ENCODE measurements at places on chromosomes 6 and 20.

DNA sequence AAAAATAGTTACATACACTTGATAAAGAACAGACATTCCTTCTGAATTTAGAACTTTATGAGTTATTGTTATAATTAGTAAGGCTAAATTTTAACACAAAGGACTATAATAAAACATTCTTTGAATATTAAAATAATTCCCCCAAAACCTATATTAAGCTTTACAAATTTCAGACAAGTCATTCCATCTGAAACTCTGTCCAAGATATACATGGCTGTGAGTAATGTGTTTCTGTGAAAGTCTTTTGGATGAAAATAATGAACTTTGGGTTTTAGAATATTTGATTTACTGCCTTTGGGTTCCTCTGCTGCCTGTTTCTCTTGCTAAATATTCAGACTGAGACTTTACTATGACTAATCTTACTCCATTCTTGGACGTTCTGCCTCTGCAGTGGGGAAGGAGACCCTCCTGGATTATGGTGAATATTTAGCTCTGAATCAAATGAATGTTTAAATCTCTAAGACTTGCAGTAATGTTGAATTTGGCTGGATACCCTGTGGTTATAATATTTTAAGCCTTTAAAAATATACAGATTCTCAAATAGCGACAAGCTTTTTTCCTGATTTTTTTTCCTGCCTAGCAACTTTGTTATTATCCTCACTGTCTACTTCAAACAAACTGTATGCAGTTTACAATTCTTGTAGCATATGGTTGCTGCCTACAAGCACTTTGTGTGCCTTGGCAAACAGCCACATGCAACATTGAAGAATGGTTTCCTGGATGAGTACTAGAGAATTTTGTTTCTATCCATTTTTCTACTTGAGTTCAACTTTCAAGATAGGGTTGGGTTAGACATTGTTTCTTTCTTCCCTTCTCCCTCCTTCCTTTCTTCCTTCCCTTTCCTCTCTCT lies 51.4 kb downstream of the TXLNB start:
- H3K4me1 ChIP-seq, result no peaks in the 10 kb centered on the region
- H3K4me3 ChIP-seq, result no peak overlapping the region
- no peaks in the 10 kb centered on the region for H3K27me3 ChIP-seq

DNA sequence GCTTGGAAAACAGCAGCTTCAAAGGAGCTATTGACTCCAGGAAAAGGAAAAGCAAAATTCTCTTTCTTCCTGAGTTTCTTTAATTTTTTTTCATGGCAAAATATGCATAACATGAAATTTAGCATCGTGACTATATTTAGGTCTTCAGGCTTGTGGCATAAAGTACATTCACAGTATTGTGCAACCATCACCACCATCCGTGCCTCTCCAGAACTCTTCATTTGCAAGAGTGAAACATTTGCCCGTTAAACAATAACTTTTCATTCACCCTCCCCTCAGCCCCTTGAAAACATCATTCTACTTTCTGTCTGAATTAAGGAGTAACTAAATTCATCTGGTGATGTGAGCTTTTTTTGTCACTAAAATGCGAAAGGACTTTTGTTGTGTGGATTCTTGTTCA lies 251.7 kb downstream of the PHACTR1 start:
- H3K4me1 ChIP-seq, result peaks cover 6% of the 10 kb centered on the region
- no peak overlapping the region for H3K27ac ChIP-seq
- H3K27me3 ChIP-seq, result no peaks in the 10 kb centered on the region
- no peak for DNase-seq
- no peak overlapping the region for H3K4me3 ChIP-seq
- no peaks in the 10 kb centered on the region for H3K36me3 ChIP-seq

GRCh38 chr6:73139681-73140383 lies 85.5 kb downstream of the KHDC1L start:
- no peaks in the 10 kb centered on the region for H3K4me1 ChIP-seq
- no peaks in the 10 kb centered on the region for H3K27me3 ChIP-seq
- DNase-seq, result no peak
- H3K36me3 ChIP-seq, result no peaks in the 10 kb centered on the region
- no peak overlapping the region for H3K27ac ChIP-seq

- no peaks in the 10 kb centered on the region for H3K36me3 ChIP-seq
- no peak overlapping the region for H3K27ac ChIP-seq
- no peaks in the 10 kb centered on the region for H3K27me3 ChIP-seq
- no peak for DNase-seq
These were observed 395.3 kb downstream of the CD109 start for GRCh38 chr6:74091136-74091793.

- DNase-seq, result no peak
- H3K4me1 ChIP-seq, result no peaks in the 10 kb centered on the region
- no peaks in the 10 kb centered on the region for H3K36me3 ChIP-seq
- no peaks in the 10 kb centered on the region for H3K27me3 ChIP-seq
These were observed 47.7 kb upstream of the CST5 start for GRCh38 chr20:23926944-23927872.

DNA sequence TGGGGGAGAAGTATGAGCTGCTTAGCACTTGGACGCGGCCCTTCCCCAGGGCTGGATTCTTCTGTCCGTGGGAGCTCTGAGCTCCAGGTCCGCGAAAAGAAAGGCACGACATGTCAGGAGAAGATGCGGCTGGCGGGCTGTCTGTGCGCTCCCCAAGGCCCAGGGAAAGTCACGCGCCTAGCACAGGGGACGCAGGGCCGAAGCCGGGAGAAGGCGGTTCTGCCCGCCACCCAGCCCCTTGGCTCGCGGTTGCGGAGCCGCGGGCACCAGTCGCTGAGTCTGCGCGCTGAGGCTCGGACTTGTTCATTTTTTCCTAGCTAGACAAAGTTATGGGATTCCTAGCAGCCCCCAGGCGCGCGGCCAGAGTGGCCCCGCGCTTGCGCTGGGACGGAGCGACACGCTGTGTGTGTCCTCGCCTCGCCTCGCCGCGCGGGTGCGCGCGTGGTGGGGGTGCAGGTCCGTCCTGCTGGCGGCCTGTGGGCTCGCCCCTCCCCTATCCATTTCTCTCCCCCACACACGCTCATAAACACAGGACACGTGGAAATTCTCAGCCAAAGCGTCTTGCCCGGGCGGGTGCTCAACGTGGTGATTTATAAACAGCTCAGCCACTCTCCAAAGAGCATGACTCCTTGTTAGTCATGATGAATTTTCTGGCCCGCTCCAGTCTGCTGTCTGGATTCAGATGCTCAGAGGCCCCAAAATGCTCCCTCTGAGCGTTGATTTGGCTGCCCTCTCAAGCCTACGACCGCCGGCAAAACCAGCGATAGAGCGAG lies 1.9 kb upstream of the POU3F2 start:
- peaks cover 29% of the 10 kb centered on the region for H3K27me3 ChIP-seq
- peak; percentile 60 for DNase-seq
- peak overlapping the region; percentile 54 for H3K4me3 ChIP-seq
- H3K4me1 ChIP-seq, result peaks cover 12% of the 10 kb centered on the region

- DNase-seq, result no peak
- H3K27me3 ChIP-seq, result no peaks in the 10 kb centered on the region
- H3K4me1 ChIP-seq, result no peaks in the 10 kb centered on the region
- no peaks in the 10 kb centered on the region for H3K36me3 ChIP-seq
- peak overlapping the region; percentile 68 for H3K27ac ChIP-seq
These were observed 190.2 kb downstream of the TSHZ2 start for GRCh38 chr20:53162251-53162835.

GRCh38 chr6:24836109-24836508 lies 37.4 kb upstream of the ARMH2 start:
- no peak for DNase-seq
- no peaks in the 10 kb centered on the region for H3K36me3 ChIP-seq
- peaks cover 5% of the 10 kb centered on the region for H3K4me1 ChIP-seq
- no peak overlapping the region for H3K4me3 ChIP-seq

DNA sequence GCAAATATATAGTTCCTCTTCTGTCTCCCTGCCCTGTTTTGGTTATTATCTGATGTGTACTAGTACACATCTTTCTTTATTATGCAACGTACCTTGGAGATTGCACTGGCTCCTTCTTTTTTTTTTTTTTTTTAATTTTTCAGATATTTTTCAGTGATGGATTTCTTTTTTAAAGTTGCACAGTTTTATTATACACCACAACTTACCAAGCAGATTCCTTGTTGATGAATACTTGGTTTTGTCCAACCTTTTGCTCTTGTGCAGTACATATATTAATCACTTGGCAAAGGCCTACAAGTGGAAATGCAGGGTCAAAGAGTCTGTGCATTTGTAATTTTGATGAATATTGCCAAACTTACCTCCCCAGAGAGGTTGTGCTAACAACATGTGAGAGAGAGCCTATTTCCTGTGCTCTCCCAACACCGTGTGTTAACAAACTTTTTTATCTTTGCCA lies 50.1 kb upstream of the RNF24 start:
- peak overlapping the region; percentile 47 for H3K27ac ChIP-seq
- H3K36me3 ChIP-seq, result no peaks in the 10 kb centered on the region
- no peaks in the 10 kb centered on the region for H3K27me3 ChIP-seq
- DNase-seq, result no peak
- no peak overlapping the region for H3K4me3 ChIP-seq
- no peaks in the 10 kb centered on the region for H3K4me1 ChIP-seq

- H3K36me3 ChIP-seq, result no peaks in the 10 kb centered on the region
- no peak overlapping the region for H3K4me3 ChIP-seq
- H3K4me1 ChIP-seq, result peaks cover 21% of the 10 kb centered on the region
- no peak overlapping the region for H3K27ac ChIP-seq
- no peaks in the 10 kb centered on the region for H3K27me3 ChIP-seq
These were observed 148.5 kb downstream of the MRPL14 start for GRCh38 chr6:43978473-43979346.

- H3K27ac ChIP-seq, result no peak overlapping the region
- no peaks in the 10 kb centered on the region for H3K4me1 ChIP-seq
- H3K4me3 ChIP-seq, result no peak overlapping the region
These were observed 35.5 kb upstream of the NXT1 start for GRCh38 chr20:23315099-23315498.

- H3K4me1 ChIP-seq, result peaks cover 8% of the 10 kb centered on the region
- no peak for DNase-seq
- H3K4me3 ChIP-seq, result no peak overlapping the region
- no peaks in the 10 kb centered on the region for H3K27me3 ChIP-seq
- no peaks in the 10 kb centered on the region for H3K36me3 ChIP-seq
- no peak overlapping the region for H3K27ac ChIP-seq
These were observed 40.9 kb upstream of the GCM1 start for GRCh38 chr6:53189554-53189953.

DNA sequence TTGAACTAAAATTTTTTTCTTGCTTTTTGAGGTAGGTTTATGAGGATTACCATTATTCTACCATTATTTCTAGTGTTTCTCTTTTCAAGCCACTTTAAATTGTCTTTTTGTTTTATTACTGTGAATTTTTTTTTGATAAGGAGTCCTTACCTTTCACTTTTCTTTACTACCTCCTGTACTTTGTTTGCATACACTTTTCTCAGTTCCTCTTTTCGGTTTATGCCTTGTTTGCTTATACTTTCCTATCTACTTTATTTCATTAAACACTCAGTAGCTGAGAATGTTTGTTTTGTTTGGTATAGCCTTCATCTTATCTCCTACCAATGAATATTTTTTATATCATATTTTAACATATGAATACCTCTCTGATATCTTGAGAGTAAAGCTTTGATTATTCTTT lies 147.9 kb downstream of the TFAP2B start:
- no peaks in the 10 kb centered on the region for H3K4me1 ChIP-seq
- H3K36me3 ChIP-seq, result no peaks in the 10 kb centered on the region

DNA sequence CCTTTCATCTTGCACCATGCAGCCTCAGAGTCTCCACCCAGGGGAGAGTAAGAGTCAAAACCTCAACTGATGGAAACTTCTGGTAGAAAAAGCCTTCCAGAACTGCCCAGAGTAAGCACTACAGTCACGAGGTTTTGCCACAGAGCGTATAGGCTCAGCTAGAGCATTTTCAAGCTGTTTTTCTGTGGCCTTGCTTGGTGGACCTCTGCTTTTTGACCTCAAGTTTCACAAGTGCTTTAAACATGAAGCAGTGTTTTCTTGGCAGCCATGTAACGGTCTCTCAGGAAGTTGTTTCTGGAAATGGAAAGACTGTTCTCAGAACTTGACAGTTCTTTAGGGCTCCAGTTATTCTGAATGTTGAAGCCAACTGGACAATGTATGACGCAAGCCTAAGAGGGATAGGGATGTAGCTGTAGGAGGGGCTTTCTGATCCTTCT lies 146.5 kb downstream of the ZDHHC14 start:
- no peak for DNase-seq
- H3K36me3 ChIP-seq, result no peaks in the 10 kb centered on the region
- H3K27me3 ChIP-seq, result no peaks in the 10 kb centered on the region
- no peaks in the 10 kb centered on the region for H3K4me1 ChIP-seq
- H3K27ac ChIP-seq, result no peak overlapping the region
- H3K4me3 ChIP-seq, result no peak overlapping the region

- no peaks in the 10 kb centered on the region for H3K27me3 ChIP-seq
- no peaks in the 10 kb centered on the region for H3K4me1 ChIP-seq
- no peak overlapping the region for H3K27ac ChIP-seq
These were observed 30.2 kb upstream of the MPC1 start for GRCh38 chr6:166412911-166413384.

- H3K27me3 ChIP-seq, result no peaks in the 10 kb centered on the region
- no peak overlapping the region for H3K27ac ChIP-seq
- H3K4me3 ChIP-seq, result no peak overlapping the region
- no peaks in the 10 kb centered on the region for H3K4me1 ChIP-seq
These were observed 116.5 kb downstream of the SYNDIG1 start for GRCh38 chr20:24585796-24586522.

DNA sequence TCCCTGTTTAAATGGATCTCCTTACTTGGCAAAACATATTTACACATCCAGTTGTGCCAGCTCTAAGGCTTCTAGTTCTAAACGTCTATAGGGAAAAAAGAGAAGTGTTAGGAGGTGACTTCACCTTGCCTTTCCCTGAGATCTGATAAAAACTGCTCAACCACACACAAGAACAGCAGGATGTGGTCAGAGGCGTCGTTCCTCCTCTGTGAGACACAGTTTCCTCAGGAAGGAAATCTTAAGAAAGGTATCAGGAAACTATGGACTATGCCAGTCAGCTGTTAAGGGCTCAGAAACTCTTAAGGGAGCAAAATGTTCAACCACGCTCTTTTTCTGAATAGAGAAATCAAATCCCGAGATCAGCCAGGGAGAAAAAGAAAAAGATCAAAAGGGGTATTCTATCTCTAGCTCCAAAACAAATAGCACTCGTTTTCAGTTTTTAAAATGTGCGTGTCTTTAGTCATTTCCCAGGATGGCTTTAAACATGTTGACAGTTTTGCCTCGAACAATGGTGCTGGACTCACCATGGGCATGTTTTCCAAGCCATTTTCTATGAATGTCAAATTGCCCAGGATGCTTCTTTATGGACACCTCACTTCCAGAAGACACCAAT lies 154.5 kb downstream of the HACE1 start:
- no peak for DNase-seq
- H3K27ac ChIP-seq, result no peak overlapping the region
- H3K36me3 ChIP-seq, result no peaks in the 10 kb centered on the region

GRCh38 chr6:13538084-13538483 lies 36.3 kb upstream of the SIRT5 start:
- no peak overlapping the region for H3K27ac ChIP-seq
- no peaks in the 10 kb centered on the region for H3K36me3 ChIP-seq
- H3K27me3 ChIP-seq, result no peaks in the 10 kb centered on the region
- no peaks in the 10 kb centered on the region for H3K4me1 ChIP-seq
- DNase-seq, result no peak
- H3K4me3 ChIP-seq, result no peak overlapping the region

DNA sequence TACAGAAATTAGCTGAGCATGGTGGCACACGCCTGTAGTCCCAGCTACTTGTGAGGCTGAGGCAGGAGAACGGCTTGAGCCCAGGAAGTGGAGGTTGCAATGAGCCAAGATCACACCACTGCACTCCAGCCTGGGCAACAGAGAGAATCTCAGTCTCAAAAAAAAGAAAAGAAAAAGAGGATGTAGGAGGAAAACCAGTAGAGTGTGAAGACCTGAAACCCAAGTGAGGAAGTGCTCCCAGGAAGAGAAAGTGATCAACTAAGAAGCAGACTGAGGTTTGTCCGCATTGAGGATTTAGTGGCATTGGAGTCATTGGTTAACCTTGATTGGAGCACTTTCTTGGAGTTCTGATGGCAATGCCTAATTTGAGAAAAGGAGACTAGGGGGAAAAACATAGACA lies 20.6 kb upstream of the TASP1 start:
- no peaks in the 10 kb centered on the region for H3K4me1 ChIP-seq
- DNase-seq, result no peak
- no peaks in the 10 kb centered on the region for H3K27me3 ChIP-seq
- no peaks in the 10 kb centered on the region for H3K36me3 ChIP-seq
- no peak overlapping the region for H3K4me3 ChIP-seq
